ENCODE measurements at places on chromosomes 5 and 9. TPM values are rescaled to one million over a fixed set of nuclear protein-coding genes. Genes with fewer than 3 reads are reported as not detected.

Gene BRIX1
- 13.0 TPM for polyA plus RNA-seq

Gene SPAG8
- not detected for polyA plus RNA-seq

Gene OGN
- polyA plus RNA-seq: 1.1 TPM

Gene PDLIM4
- polyA plus RNA-seq: 14.2 TPM

Gene FBXL7
- 3.6 TPM for polyA plus RNA-seq

- DNase-seq: no peak
These were observed at the start of gene OR5C1 for GRCh38 chr9:122788831-122789230. Gene OR5C1, plus strand, starts transcription at chr9:122788933. Its CDS starts 0 bp downstream, at chr9:122788933.

DNA sequence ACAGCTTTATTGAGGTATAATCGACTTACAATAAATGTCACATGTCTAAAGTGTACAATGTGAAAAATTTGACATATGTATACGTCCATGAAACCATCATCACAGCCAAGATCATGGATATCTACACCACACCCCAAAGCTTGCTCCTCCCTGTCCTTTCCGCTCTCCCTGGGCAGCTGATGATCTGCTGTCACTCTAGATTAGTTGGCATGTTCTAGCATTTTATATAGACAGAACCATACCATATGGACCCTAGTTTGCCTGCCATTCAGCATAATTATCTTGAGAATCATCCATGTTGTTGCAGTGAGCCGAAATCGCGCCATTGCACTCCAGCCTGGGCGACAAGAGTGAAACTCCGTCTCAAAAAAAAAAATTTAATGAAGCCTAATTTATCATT lies 42.5 kb downstream of the ERGIC1 start:
- no peak for DNase-seq

DNA sequence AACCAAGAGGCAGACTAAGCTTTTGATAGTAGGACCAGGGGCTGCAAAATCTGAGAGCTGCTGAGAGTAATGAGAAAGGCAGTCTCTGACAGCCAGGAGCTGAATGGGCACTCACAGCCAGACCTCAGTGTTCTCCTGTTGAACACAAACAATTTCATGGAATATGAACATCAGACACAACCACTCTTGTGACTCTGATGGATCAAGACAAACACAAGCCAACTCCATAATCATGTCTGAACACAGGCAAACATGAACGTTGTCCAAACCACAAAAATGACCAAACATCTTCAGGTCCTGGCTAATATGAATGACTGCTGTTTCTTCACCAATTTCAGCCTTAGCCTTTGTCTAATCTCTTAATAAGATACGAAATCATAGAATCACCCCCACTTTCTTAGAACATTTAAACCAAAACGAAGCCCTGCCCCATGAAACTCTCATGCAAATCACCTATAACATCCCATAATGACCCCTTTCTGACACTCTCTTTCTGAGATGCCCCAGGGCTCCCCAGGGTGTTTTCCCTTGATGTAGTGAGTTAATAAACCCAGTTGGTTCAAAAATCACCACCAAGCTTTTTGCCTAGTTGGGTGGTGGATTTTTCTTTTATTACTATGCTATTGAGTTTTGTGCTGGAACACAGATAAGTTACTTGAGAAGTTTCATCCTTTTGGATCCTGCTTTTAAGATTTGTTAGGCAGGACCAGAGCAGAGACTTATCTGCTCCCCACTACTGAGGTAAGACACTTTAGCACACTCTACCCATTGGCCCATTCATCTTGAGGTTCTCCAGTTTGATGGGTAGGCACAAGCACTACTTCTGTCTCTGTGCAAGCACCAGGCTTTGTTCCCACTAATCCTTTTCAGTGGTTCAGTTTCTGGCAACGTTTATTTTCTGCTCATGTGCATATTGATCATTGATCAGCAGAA lies 5.9 kb upstream of the ERAP2 start:
- no peak for DNase-seq

DNA sequence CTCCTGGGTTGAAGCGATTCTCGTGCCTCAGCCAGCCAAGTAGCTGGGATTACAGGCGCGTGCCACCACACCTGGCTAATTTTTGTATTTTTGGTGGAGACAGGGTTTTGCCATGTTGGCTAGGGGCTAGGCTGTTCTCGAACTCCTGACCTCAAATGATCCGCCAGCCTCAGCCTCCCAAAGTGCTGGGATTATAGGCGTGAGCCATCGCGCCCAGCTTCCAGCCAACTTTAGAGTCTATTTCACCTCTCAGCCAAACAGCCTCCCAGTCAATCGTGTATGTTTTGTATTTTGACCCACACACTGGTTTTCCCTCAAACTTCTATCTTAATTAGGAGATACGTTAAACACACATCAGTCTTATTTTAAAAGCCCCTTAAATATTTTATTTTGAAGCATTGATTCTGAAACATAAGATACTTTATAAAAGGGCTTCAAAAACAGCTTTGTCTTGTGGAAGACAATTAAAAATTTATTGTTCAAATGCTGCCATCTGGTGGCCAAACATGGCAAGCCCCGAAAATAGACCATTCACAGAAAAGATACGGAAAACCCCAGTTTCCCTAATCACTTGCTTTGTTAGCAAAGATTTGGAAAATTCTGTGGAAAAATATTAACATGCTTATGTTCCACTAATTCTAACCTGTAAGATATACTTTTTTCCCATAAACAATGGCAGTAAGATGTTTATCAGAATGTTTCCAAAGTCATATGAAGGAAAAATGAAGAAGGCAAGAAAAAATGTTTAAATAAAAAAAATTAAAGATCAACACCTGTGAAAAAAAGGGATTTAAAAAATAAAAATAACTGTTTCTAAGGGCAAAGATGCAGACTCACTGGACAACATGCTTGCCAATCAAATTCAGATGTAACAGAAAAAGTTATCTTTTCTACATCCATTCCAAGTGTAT lies 33.1 kb downstream of the APTX start:
- DNase-seq: peak; percentile 37

DNA sequence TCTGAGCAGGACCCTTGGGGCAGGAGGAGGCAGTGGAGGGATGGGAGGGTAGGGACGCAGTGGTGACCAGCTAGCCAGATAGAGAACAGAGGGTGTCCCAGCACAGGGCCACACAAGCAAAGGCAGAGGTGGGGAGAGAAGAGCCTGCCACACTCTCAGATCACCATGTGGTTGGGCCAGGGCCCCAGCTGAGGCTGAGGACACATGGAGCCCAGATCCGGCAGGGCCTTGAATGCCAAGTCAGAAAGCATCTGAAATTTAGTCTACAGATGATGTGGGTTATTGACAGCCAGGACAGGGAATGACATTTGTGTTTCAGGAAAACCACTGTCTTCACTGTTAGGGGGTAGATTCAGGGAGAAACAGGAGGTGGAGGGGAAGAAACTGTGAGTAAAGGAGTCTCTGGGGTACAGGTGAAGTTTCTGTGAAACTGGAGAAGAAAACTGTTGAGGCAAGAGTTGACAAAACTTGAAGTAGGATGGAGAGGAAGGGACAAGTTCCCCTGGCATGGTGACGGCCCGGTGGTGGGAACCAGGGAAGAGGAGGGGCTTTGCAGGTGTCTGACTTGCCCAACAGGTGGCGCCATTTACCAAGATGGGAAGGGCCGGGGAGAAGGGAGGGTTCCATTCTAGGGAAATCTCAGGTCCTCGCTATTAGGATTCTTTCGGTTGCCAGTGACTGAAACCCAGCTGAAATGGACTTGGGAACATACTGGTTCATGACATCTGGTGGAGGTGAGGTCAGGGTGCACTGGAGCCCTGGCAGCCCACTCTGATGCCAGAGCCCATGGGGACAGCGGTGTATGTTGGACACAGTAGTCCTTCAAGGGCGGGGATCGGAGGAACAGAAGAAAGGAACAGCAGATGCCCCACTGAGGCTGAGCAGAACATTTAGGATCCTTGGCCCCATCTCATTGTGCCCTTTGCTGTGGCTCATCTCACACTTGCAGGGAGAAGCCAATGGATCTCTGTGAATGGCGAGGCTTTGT lies 100.1 kb downstream of the KCNIP1 start:
- DNase-seq: peak; percentile 25

DNA sequence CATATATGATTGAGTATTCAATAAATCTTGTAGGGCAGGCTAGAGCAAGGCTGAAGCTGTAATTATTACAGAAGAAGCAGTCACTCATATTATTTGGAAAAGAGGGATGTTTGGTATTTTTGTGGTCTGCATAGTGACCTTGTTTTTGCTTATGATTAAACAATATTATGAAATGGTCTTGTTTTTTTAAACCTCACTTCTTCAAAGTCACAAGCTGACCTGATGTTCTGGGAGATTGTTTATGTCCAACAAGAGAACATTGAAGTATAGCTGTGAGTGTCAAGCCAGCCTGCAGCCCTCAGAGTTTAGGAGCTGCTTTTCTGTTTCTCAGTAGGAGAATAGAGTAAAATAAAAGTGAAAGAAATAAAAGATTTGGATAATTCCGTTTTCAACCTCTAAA lies 342.2 kb downstream of the LRRC70 start:
- no peak for DNase-seq

DNA sequence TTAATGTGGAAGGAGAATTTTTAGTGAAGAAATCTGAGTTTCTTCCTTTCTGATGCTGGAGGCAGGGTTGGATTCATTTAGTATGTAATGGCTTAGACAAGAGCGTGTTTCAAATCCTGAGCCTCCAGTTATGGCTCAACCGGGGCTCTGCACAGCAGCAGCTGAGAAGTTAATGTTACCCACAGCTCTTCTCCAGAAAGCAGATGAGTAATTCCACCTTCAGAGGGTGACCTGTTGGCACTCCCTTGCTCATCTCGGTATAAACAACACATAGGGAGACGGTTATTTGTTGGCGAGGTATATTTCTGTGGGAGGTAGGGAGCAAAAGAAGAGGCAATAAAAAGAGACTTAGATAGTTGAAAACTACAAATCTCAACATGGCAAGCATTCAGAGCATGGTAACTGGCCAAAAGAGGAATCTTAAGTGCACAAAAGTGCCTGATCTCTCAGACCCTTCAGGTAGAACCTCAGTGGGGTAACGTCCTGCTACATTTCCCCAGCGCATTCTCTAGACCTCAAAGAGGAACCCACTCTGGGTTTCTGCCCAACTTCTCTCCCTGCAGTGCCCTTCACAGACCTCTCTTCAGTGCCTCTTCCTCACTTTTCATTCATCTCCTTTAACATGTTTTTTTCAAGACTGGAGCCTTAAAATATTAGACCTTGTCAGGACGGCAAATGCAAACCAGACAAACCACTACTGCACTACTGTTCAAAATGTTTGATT lies 417.5 kb upstream of the ADAMTSL1 start:
- no peak for DNase-seq

DNA sequence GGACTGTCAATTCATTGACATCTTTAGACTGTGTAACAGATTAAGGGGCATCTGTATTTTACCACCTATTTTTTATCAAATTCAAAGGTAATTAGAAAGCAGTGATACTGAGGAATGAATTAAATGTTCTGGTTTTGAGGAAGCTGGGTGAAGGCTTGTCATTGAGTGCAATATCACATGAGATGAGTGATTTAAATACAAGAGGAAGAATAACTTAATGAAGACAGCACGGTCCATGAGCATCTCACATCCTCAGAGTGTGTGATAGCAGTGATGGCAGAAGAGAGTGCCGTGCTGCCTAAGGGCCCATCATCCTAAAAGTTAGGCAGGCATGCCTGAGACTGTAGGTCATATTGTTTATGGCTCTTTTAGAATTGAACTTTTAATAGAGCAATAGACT lies 263.3 kb downstream of the MAST4 start:
- DNase-seq: no peak

GRCh38 chr5:128304088-128304487 lies 220.5 kb downstream of the SLC12A2 start:
- DNase-seq: peak; percentile 5

DNA sequence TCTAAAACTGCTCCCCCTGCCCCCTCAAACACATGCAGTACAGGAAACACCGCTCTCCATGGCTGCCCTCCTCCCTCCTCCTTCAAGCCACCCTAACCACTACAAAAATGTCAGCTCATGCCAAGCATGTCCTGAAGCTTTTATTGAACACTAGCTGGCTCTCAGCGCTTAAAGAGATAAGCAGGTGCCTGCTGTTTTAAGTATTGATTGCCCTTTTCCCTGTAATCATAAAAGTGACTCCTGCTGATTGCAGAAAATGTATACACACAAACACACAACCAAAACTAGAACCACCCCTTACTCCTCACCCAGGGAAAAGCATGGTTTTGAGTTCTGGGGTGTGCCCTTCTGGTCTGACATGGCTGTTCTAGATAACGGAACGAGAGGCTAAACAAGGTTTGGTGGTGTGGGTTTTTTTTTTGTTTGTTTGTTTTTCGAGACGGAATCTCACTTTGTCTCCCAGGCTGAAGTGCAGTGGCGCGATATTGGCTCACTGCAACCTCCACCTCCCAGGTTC lies 3.7 kb upstream of the UCK1 start:
- DNase-seq: peak; percentile 29

DNA sequence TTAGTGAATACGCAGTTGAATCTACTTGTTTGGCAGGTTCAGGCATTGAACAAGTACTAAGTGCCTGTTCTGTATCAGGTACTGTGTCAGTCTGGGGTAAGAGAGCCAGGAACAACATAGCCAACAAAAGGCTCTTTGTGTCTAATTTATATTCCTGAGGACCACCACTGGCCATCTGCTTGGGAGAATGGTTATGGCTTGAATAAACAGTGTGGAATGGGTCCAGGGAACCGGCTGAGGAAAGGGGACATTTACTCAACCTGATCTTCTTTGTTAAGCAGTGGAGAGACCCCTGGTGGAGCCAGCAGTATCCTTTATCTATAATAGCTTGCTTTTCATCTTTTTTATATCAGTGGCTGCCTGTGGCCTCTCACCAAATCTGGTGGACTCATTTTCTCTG lies 38.6 kb downstream of the EXOSC2 start:
- no peak for DNase-seq

DNA sequence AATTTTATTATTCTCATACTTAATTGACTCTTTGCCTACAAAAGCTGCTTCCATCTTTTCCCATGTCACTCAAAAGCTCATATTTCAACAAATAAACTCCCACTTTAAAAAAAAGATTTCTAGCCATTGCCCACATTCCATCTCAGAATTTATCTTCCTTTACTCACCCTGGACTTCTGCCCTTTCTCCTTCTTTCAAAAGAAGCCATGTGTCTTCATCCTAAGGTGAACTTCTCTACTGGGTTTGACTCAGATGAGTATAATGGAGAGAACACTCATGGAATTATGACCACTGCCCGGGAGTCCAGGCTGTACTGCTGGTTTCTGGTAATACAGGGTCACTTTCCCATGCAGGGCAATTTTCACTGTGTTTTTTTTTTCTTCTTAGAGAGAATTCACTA lies 548.5 kb upstream of the ZNF462 start:
- DNase-seq: no peak

DNA sequence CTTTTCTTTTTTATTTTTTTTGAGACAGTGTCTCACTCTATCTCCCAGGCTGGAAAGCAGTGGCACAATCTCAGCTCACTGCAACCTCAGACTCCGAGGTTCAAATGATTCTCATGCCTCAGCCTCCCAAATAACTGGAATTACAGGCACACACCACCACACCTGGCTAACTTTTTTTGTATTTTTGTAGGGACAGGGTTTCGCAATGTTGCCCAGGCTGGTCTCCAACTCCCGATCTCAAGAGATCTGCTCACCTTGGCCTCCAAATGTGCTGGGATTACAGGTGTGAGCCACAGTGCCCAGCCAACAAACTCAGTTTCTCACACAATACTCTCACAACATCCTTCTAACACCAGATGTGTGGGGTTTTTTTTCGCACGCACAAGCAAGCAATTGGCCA lies 22.1 kb downstream of the AFF4 start:
- no peak for DNase-seq

- DNase-seq: no peak
These were observed 30.4 kb upstream of the NKX2-5 start for GRCh38 chr5:173265433-173265832.
